ENCODE measurements at places on chromosomes 6 and 20. TPM values are rescaled to one million over a fixed set of nuclear protein-coding genes. Genes with fewer than 3 reads are reported as not detected.

SLC22A2 gene
- total RNA-seq: not detected

GRCh38 chr6:134106702-134107101 lies 54.3 kb upstream of the SLC2A12 start:
- no peaks in the 10 kb centered on the region for H3K4me1 ChIP-seq
- H3K27me3 ChIP-seq: no peaks in the 10 kb centered on the region

GRCh38 chr6:143596866-143597265 lies 80.9 kb upstream of the PHACTR2 start:
- no peaks in the 10 kb centered on the region for H3K27me3 ChIP-seq
- H3K4me3 ChIP-seq: no peak overlapping the region
- H3K36me3 ChIP-seq: no peaks in the 10 kb centered on the region

- no peak overlapping the region for H3K27ac ChIP-seq
- no peak for DNase-seq
- H3K36me3 ChIP-seq: no peaks in the 10 kb centered on the region
- no peaks in the 10 kb centered on the region for H3K27me3 ChIP-seq
- no peaks in the 10 kb centered on the region for H3K4me1 ChIP-seq
Measured at GRCh38 chr6:44010411-44011349, 116.6 kb downstream of the MRPL14 start.

DNA sequence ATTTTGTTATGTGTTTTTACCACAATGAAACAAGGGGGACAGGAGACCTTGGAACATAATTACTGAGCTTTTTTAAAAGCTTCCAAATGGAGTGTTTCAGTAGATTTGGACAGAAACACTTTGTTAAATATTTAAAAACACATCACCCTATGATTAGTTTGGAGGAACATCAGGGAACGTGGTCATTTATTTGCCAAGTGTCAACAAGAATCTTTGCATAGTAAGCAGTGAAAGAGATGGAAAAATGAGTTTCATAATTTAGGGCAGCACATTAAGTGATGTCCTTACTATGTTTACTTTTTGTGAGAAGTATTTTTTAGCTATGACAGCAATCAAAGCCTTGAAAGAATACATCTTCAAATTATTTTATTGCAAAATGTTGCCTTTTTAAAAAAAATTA lies 82.6 kb downstream of the PROKR2 start:
- no peak overlapping the region for H3K4me3 ChIP-seq
- DNase-seq: no peak
- H3K4me1 ChIP-seq: no peaks in the 10 kb centered on the region
- no peaks in the 10 kb centered on the region for H3K36me3 ChIP-seq
- H3K27me3 ChIP-seq: no peaks in the 10 kb centered on the region
- H3K27ac ChIP-seq: no peak overlapping the region

All from colonic mucosa (tissue), 4 donors.